Activated CD4-positive, alpha-beta T cell treated with anti-CD3 and anti-CD28 coated beads, Interleukin-2, amount 50 U/mL, for 16 hours (primary cell): ENCODE measurements at places on chromosomes 11 and 22.

DNA sequence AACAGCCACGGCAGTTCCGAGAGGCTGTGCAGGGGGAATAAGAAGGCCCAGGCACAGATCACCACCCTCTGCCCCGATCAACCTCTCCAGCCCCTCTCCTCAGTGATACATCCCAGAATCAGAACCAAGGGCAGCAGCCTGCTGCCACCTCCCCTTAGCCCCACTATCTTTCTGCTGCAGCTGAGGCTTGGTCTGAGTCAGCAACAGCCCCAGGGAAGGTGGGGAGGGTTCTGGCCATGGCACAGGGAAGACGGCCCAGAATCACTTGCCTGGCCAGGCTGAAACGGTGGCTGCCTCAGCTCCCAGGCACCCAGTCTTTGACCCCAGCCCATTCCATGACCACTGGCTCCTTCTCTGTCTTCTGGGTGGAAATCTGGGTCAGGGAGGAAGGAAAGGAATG lies 2.3 kb downstream of the CHID1 start:
- no peak for DNase-seq

GRCh38 chr11:85682330-85683305 lies 3.4 kb downstream of the CCDC89 start:
- peak; percentile 59 for DNase-seq

- no peak for DNase-seq
These were observed 9.9 kb upstream of the NUP160 start for GRCh38 chr11:47857892-47858543.

DNA sequence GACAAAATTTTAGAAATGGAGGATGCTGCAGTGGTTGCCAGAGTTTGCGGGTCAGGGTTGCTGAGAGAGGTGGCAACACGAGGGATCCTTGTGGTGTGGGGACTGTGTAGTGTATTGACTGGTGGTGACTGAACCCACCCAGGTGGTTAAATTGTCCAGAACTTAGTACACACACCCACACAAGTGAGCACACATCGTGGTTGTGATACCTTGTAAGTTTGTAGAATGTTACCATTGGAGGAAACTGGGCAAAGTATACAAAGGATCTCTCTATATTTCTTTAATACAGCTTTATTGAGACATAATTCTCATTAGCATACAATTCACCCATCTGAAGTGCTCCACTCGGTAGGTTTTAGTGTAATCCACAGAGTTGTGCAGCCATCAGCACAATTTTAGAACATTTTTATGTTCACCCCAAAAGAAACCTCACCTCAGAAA lies 56.1 kb downstream of the MED15 start:
- DNase-seq = peak; percentile 57

DNA sequence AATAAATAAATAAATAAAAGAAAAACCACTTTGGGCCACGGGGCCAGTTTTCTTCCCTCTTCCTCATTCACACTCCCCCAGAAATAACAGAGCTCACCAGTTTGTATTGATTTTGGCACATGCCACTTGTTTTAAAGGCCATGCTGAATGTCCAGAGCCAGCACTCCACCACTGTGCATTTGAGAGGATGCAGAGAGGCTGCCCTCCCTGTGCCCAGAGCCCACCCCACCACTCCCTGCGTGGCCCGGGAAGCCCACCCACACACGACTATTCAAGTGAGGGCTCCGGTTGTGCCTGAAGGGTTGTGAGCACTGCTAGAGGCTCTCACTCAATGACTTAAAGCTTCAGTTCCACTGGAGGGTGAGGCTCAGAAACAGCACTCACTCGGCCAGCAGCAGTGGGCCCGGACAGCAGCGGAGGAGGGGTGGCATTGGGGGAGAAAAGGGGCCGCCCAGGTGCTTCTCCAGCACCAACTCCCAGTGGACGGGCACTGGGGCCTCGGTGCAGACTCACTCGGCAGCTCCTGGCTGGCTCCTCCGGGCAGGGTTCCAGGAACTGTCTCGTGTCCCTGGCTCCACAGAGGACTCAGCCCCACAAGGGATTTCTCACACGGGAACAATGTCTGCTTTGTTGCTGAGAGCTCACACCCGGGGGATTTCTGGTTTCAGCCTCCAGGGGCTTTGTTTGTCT lies 112.7 kb downstream of the SHANK2 start:
- DNase-seq = no peak
